ENCODE measurements at places on chromosomes 3 and 15. TPM values are rescaled to one million over a fixed set of nuclear protein-coding genes. Genes with fewer than 3 reads are reported as not detected.
A peak's percentile ranks its signal among the peaks of the same experiment; 100 is the strongest.

Gene SLC28A2
- total RNA-seq, result not detected

Gene ITIH3
- total RNA-seq, result 0.28 TPM

Gene ABHD6
- 4.3 TPM for total RNA-seq

Gene SCAMP5
- 14.4 TPM for total RNA-seq

DNA sequence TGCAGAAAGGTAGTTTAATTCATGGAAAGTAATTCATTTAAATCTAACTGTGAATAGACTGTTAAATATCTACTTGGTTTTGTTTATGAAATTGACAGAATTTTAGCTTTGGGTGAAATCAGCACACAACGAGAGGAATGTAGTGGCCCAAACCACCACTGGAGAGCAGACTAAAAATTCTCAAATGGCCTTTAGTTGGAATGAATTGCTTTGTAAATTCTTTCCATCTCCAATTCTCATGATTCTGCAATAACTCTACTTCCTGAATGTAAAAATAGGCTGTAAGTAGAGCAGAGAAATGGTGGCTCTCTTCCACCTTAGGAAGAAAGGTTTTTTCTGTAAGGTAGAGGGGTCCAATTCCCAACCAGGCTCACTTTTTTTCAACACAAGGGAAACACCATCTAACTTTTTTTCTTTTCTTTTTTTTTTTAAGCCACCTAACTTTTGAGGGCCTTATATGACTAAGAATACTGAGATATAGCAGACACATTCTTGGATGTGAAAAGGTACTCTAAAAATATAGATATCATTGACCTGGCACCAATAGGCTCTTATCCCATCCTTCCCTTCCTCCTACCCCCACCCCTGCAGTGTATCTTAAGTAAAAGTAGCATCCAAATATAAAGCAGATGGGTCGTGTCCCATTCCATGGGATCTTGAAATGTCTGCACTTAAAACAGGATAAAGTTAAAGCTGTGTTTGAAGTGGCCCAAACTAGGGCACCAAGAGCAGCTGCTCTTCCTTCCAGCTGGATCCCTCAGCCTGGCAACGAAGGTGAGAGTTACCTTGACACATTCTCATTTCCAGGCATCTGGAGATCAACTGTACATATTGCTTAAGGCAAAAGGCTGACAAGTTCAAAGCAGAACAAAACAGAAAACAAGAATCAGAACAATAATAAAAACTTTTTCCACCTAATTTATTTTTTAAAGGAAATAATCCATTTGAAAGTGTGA lies 194.1 kb downstream of the TPRG1 start:
- no peaks in the 10 kb centered on the region for H3K27me3 ChIP-seq
- no peak for DNase-seq
- no peak overlapping the region for H3K27ac ChIP-seq
- H3K4me1 ChIP-seq, result peaks cover 4% of the 10 kb centered on the region

DNA sequence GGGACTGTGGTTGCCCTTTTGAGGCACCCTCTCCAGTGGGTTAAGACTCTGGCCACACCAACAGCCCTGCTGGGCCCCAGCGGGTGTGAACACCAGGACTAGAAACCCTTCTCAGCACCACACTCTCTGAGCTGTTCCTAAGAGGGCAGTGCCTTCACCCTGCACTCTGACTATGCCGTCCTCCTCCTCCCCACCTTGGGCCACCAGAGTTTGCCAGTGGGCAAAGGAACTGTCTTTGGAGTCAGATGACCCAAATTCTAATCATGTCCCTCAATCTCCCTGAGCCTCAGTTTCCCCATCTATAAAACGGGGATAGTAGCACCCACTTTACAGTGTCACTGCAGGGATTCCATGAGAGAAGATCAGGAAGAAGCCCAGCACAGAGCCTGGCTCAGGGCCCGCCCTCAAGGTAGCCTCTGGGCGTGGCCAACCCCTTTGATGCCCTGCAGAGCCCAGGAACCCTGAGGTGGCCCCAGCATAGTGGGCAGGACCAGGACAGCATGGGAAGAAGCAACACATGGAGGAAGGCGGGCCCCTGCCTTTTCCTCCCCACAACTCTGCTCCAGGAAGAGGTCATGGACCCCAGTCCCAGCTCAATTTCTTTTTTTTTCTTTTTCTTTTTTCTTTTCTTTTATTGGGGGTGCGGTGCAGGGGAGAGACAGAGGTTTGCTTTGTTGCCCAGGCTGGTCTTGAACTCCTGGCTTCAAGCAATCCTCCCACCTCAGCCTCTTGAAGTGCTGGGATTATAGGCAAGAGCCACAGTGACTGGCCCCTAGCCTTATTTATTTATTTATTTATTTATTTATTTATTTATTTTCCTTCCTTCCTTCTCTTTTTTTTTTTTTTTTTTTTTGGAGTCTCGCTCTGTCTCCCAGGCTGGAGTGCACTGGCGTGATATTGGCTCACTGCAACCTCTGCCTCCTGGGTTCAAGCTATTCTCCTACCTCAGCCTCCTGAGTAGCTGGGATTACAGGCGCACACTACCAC lies 115.7 kb upstream of the LINGO1 start:
- no peaks in the 10 kb centered on the region for H3K4me1 ChIP-seq
- H3K36me3 ChIP-seq, result no peaks in the 10 kb centered on the region
- no peaks in the 10 kb centered on the region for H3K27me3 ChIP-seq
- no peak overlapping the region for H3K27ac ChIP-seq
- no peak for DNase-seq

DNA sequence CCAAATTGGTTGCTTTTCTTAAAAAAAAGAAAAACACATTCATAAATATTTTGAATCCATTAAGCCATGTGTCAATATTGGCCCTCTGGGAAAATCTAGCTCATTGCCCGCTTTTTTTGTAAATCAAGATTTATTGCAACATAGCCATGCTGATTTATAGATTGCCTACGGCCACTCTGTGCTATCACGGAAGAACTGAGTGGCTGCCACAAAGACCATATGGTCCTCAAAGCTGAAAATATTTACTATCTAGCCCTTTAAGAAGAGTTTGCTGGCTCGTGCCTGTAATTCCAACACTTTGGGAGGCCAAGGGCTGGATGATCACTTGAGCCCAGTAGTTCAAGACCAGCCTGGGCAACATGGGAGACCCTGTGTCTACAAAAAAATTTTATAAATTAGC lies 45.9 kb downstream of the IL5RA start:
- no peak overlapping the region for H3K4me3 ChIP-seq
- H3K36me3 ChIP-seq, result no peaks in the 10 kb centered on the region
- no peaks in the 10 kb centered on the region for H3K4me1 ChIP-seq
- H3K27me3 ChIP-seq, result no peaks in the 10 kb centered on the region
- no peak overlapping the region for H3K27ac ChIP-seq

DNA sequence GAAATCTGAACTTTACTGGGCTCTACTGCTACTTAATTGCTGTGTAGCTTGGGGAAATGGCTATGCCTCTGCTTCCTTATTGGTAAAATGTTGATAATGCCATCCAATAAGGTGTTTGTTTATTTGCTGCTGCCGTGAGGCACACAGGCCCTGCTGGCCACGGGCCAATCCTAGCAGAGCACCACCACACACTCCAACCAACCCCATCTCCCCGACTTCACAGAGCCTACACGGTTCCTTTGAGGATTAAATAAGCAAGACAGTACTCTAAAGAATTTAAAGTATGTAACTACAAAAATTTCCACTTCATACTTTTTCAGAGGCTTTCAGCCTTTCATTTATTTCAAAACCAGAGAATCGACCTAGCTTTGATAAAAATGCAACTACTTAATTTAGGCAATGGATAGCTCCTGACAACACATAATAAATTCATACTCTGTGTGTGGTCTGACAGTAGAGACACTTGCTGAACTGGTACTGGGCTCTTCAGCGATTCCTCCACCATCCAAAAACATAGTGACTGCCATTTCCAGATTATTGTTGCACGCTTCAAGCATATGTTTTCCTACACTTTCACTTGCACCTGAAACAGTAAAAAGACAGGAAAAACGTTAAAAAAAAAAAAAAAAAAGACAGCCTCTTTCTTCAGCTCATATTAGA lies 25.3 kb downstream of the UBXN7 start:
- peaks cover 29% of the 10 kb centered on the region for H3K36me3 ChIP-seq
- H3K27ac ChIP-seq, result no peak overlapping the region
- no peaks in the 10 kb centered on the region for H3K27me3 ChIP-seq
- peak; percentile 63 for DNase-seq
- H3K4me1 ChIP-seq, result peaks cover 10% of the 10 kb centered on the region

DNA sequence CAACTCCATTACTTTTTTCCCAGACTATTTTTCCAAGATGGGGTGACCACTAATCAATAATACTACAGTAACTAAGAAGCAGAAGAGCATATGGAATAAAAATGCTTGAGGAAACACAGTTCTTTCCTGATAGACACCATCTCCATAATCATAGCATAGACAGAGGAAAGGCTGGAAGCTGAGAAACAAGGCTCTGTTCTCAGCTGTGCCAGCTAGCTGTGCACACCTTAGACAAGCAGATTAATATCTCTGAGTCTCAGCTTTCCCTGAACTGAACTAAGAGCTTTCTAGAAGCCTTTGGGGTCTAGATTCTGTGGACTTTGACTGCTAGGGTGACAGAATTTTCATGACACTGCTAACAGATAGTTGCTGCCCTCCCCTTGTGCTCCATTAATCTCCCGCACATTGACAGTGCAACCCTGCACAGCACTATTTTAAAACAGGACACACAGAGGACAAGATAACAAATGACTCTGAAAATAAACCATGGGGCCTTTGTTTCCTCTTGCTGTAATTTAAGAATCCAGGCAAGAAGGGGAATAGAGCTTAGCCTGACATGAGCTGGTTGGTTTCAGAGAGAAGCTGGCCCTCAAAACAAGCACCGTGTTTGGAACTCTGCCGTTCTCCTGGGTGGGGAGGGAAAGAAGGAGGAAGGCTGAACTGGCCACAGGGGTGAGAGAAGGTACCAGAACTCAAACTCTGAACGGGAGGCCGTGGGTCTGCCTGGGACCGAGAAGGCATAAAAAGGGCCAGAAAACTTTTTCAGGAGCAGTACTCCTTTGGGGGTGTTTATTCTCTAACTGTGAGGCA lies 67.4 kb downstream of the ATP13A5 start:
- H3K36me3 ChIP-seq, result no peaks in the 10 kb centered on the region
- no peaks in the 10 kb centered on the region for H3K4me1 ChIP-seq
- DNase-seq, result no peak
- H3K27me3 ChIP-seq, result no peaks in the 10 kb centered on the region
- H3K4me3 ChIP-seq, result no peak overlapping the region

DNA sequence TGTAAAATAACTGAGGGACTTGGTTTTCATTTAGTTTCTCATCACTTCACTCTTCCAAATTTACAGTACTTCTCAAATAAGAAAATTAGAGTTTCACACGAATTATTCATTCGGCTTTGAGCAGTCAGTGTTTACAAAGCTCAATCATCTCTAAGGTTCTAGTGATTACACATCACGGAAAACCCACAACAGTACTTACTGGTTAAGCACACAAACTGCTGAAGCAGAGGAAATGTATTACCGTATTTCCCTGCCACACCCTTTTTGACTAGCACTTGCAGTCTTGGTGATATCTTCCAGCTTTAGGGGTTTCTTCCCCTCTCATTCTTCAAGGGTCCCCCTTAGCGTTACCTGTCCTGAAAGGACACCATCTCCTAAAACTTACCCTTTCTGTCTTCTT lies 164.8 kb upstream of the CDIN1 start:
- H3K4me1 ChIP-seq, result no peaks in the 10 kb centered on the region
- DNase-seq, result no peak
- H3K27ac ChIP-seq, result no peak overlapping the region
- H3K27me3 ChIP-seq, result no peaks in the 10 kb centered on the region
- H3K36me3 ChIP-seq, result no peaks in the 10 kb centered on the region
- no peak overlapping the region for H3K4me3 ChIP-seq

- no peak for DNase-seq
- no peak overlapping the region for H3K27ac ChIP-seq
- peaks cover 10% of the 10 kb centered on the region for H3K36me3 ChIP-seq
These were observed 42.6 kb downstream of the ARIH1 start for GRCh38 chr15:72516777-72517176.

Gene AADAC
- not detected for total RNA-seq

DNA sequence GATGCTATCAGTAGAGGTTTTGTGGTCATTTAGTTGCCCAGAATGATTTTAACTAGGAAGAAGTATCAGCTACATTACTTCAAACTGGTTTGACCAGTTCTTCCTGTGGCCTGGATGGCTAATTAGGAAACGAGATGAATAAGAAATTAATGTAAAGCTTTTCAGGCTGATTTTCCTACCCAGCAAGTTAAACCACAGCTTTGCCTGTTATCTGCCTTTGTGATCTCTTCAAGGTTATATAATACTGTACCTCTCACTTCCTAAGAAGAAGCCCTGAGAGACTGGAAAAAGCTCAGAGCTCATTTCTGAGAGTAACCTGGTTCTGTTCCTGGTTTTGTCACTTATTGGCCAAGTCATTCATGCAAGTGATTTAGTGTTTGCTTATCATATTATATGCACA lies 782.2 kb upstream of the GOLIM4 start:
- H3K27me3 ChIP-seq, result no peaks in the 10 kb centered on the region
- no peak overlapping the region for H3K4me3 ChIP-seq
- H3K27ac ChIP-seq, result no peak overlapping the region
- no peaks in the 10 kb centered on the region for H3K36me3 ChIP-seq
- H3K4me1 ChIP-seq, result no peaks in the 10 kb centered on the region

- H3K27ac ChIP-seq, result no peak overlapping the region
- H3K4me1 ChIP-seq, result no peaks in the 10 kb centered on the region
- DNase-seq, result peak; percentile 3
- no peak overlapping the region for H3K4me3 ChIP-seq
These were observed 707.2 kb downstream of the NTRK3 start for GRCh38 chr15:87549296-87549695.

- no peaks in the 10 kb centered on the region for H3K4me1 ChIP-seq
- no peak overlapping the region for H3K4me3 ChIP-seq
- H3K27me3 ChIP-seq, result no peaks in the 10 kb centered on the region
- no peak overlapping the region for H3K27ac ChIP-seq
These were observed 19.4 kb upstream of the ADAMTS7 start for GRCh38 chr15:78830514-78831228.

DNA sequence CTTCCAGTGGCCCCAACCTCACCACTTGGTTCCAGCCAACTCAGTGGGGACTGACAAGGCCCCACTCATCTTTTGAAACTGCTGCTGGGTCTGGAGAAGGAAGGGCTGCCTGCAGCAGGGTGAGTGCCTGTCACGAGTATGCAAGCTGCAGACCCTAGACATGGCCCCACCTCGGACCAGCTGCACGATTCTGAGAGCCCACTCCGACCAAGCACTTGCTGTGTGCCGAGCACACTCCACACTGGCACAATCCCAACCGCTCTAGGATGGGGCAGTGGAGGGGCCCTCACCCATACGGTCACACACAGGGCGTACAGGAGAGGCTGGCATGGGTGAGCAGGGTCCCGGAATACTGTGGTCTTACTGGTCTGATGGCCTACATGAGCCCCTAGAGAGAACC lies 8.0 kb upstream of the PLXND1 start:
- peaks cover 40% of the 10 kb centered on the region for H3K4me1 ChIP-seq
- no peak overlapping the region for H3K27ac ChIP-seq
- no peaks in the 10 kb centered on the region for H3K36me3 ChIP-seq
- H3K4me3 ChIP-seq, result no peak overlapping the region
- no peak for DNase-seq

GRCh38 chr3:123357275-123357674 lies 91.6 kb downstream of the ADCY5 start:
- no peak overlapping the region for H3K4me3 ChIP-seq
- no peaks in the 10 kb centered on the region for H3K27me3 ChIP-seq
- DNase-seq, result no peak
- no peak overlapping the region for H3K27ac ChIP-seq

Gene BCHE
- 107 TPM for total RNA-seq

GRCh38 chr15:68229386-68230156 lies at the start of gene CLN6:
CLN6 (minus strand) TSS chr15:68229728; CDS start chr15:68229584, 144 bp downstream.
- peak within 1 kb of the TSS; percentile 99 for H3K4me3 ChIP-seq
- H3K27me3 ChIP-seq, result no peaks in the 10 kb centered on the region
- peak; percentile 83 for DNase-seq
- no peaks in the 10 kb centered on the region for H3K36me3 ChIP-seq
- H3K27ac ChIP-seq, result peak within 1 kb of the TSS; percentile 90

- no peak for DNase-seq
- H3K27me3 ChIP-seq, result no peaks in the 10 kb centered on the region
- H3K36me3 ChIP-seq, result no peaks in the 10 kb centered on the region
- H3K4me1 ChIP-seq, result peaks cover 6% of the 10 kb centered on the region
These were observed 36.0 kb downstream of the TM4SF4 start for GRCh38 chr3:149510480-149510879.

Data from SJCRH30 (cell line).